ENCODE measurements at places on chromosomes 3 and 15.

DNA sequence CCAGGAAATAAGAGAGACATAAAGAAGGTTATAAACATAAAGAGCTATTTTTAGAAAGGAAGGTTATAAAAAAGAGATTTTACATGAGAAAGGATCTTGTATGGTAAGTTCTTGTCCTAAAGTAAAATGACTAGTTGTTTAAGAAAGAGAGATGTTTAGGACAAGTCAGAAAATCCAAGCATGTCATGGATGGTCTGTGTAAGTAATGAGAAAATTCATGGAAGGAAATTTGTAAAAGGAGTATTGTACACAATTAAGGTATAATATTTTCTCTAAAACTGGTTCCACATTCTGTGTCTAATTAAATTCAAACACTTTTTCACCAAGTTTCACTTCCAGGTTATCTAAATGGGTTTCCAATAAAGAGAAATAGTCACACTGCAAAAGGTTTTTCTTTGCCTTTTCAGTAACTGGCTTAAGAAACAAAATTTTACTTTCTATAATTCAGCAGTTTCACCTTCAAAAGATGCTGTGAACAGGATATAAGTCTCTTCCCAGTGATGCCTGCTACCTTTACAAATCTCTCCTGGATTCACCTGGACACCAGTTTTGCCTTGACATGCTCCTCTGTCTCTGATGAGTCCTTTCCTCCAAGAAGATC lies 455.7 kb downstream of the ZIC1 start:
- no peak for DNase-seq

DNA sequence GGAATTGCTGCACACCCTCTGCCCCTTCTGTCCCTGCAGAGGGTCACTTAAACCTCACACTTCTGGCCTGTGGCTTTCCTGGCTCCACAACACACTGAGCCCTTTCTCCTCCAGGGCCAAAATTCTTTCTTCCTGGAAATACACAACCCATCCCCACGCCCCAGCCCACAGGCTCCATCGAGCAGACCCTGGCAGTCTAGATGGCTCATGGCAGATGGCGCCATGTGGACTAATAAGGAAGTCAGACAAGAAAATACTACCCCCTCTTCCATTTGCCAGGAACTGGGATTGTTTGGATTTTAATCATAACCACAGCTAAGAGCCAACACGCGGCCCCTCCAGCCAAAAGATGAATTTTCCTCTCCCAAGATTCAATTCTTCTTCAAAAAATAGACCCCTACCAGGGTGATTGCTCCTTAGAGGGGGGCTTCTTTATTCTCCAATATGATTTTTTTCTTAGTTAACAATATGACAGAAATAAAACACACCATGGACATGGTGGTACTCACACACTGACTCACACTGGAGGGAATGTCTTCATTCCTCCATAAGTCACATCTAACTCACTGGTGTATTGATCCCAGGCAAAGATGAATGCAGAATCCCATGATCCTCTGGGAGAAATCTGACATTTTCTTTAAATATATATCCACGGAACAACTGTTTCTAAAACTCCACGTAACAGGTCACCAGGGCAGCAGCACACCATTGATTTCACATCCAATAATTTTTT lies 111.5 kb downstream of the NTRK3 start:
- no peak for DNase-seq

- DNase-seq, result no peak
Measured at GRCh38 chr15:96343113-96344059, 12.9 kb downstream of the NR2F2 start.

DNA sequence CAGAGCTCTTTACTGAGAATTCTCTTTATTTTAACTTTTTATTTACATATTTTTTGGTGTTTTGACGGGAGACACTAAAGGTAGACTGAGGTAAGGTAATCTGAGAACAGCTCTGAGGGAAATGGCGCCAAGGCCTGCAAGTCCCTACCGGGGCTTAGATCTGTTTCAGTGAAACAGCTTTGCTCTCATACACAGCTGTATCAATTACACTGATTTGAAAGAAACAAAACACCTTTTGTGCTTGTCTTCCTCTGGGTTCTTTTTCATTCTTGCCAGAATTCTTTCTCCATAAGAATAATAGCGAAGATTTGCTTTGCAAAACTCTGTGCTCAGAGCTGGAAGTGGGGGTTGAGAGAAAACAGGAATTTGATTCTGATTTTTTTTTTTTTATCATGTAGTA lies 79.5 kb upstream of the PEX5L start:
- DNase-seq, result no peak

- DNase-seq, result no peak
Measured at GRCh38 chr3:5798809-5799208, 611.3 kb downstream of the EDEM1 start.

DNA sequence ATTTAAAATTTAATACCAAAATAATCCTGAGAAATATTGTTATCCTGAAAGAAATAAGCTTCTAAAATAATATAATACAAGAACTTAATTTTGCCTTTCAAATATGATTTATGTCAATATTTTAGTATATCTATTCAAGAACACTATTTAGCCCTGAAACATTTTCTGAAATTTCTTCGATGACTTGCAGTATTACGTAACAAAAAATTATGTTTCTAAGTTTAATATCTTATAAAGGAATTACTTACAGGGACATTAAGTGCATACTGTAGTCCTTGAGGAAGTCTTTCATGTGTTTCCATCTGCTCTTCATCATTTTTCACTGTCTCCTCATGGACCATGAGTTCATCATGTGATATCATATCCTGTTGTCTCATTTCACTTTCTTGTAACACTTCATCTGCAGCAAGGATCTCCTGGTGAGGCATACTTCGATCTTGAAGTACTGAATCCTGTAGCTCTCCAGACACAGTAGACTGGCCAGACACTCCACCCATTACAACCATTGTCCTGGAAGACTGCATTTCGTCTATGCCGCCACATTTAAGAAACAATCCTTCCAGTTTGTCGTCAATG lies 62.0 kb downstream of the ZNF148 start:
- DNase-seq, result no peak

GRCh38 chr3:188439080-188439479 lies 285.1 kb downstream of the LPP start:
- DNase-seq, result no peak

- no peak for DNase-seq
Measured at GRCh38 chr15:80455051-80455648, 51.0 kb downstream of the ARNT2 start.

- DNase-seq, result no peak
Measured at GRCh38 chr3:9330166-9330703, 32.6 kb upstream of the THUMPD3 start.

DNA sequence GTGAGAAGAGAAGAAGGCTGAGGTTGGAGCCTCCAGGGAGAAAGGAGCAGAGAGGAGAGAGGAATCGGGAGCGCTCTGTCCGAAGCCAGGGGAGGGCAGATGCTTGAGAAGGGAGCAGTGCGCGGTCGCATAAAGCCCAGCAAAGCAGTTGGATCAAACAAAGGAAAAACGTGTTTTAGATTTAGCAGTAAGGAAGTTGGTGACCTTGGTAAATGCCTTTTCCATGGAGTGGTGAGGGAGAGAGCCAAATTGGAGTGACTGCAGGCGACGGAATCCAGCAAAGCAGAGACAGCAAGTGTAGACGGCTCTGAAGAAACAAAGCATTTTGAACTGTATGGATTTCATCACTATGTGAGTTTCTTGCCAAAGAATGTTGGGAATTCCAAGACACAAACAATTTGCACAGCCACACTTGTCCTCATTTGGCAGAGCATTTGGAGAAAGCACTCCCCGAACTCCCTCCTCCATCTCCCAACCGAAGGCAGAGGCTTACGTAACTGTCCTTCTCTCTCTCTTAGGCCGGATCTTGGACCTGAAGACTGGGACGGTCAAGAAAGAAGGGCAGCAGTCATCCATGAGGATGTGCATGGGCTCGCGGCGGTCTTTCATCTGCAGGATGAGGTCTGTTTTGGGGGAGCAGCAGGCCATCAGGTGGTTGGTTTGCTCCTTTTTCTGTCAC lies 103.6 kb downstream of the ARNT2 start:
- DNase-seq, result no peak

GRCh38 chr15:78193731-78194567 lies 40.4 kb downstream of the ACSBG1 start:
- DNase-seq, result no peak

- DNase-seq, result peak; percentile 79
Measured at GRCh38 chr3:64977308-64978100, 289.7 kb upstream of the ADAMTS9 start.

- DNase-seq, result no peak
Measured at GRCh38 chr3:59831394-59831793, 781.6 kb upstream of the CFAP20DC start.

DNA sequence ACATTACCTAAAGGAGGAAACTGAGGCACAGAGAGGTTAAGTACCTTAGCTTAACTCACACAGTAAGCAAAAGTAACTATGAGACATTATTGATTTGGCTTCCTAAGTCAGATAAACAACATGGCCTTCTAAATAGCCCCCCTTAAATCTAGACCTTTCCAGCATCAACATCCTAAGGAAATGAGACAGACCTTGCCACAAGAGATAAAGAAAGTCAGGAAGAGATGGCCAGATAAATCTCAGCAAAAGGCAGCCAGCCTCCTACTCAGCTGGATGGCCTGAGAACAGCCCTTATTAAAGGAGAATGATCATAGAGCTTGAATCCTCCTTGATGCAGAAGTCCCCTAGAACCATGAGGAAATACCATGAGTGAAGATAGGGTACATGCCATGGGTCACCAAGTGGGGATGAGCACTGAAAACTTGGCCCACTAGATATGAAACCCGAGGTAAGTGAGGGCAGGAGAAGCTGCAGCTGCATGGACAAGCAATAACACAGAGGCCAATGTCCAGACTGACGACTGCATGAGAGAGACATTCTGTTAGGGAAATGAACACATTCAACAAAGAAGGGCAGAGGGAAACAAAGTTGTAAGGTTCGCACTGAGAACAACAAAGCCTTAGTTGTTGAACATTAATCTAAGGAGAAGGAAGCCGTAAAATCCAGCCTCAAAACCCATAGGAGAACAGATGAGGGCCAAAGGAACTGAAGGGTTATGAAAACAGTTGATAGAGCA lies 69.6 kb downstream of the ZIC4 start:
- no peak for DNase-seq

Measured in ACHN (cell line).